ENCODE measurements at places on chromosomes 2 and 18. TPM values are rescaled to one million over a fixed set of nuclear protein-coding genes. Genes with fewer than 3 reads are reported as not detected.

DNA sequence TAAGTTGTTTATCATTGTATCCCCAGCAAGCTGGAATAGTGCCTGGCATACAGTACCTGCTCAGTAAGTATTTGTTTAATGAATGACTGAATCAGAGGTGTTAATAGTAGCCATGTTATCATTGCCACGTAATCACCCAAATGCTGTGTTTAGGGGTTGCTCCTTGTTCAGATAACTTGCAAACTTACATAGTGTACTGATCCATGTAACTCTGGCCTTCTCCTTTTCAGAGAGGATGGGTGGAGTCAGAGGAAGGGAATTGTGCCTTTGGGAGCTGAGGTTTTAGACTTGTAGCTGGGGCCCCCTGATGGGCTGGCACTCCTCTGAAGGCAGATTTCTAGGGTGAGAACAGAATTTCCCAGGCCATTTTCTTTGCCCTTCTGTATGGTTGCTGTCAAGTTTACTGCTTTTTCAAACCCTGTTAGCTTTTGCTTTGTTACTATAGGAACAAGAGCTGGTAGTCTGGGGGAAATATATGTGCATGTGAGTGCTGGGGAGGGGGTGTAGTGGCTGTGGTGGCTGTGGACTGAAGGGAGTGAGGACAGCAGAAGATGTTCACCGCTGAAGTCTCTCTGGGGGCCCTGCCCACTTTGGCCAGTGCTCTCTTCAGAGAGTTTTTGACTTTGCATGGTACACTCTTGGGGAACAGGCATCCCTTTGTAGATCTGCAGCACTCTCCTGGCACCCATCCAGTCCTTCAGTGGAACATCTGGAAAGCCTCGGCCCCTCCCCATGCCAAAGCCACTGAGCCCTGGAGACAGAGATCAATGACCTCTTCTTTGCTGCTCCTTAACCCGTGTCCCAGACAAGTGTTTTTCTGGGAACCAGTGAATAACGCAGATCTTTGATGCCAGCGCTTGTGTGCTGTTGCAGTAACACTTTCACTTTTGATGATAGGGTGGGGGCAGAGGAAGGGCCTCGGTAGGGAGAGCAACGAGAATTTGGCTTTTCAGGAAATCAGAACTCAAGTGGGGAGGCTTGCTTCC is 209.0 kb downstream of the PRKCE start:
- peak; percentile 15 for DNase-seq

GRCh38 chr2:113089916-113090315 is 22.1 kb downstream of the IL1F10 start:
- no peak for DNase-seq

GRCh38 chr18:51425889-51426288 is 228.4 kb upstream of the MEX3C start:
- DNase-seq = no peak

DNA sequence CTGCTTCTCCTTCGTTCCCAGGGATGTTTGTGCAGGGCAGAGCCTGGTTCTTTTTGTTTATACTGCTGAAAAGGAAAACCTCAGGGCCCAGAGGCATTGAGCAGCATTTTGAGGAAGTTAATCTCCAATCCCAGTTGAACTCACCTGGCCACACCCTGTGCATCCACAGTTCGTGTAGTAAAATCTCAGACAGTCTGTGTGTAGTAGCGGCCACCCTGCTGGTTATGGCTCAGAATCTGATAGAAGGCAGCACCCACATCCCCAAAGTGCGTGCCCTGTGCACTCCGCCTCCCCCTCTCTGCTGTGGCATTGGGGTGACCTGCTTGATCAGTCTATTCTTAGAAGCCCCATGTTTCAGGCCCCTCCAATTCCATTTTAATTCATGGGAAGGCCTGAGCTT is 10.9 kb downstream of the TRIB2 start:
- no peak for DNase-seq

The GAD1 gene
- not detected for polyA plus RNA-seq

- DNase-seq = no peak
Measured at GRCh38 chr2:88638743-88639142, 11.5 kb upstream of the EIF2AK3 start.

DNA sequence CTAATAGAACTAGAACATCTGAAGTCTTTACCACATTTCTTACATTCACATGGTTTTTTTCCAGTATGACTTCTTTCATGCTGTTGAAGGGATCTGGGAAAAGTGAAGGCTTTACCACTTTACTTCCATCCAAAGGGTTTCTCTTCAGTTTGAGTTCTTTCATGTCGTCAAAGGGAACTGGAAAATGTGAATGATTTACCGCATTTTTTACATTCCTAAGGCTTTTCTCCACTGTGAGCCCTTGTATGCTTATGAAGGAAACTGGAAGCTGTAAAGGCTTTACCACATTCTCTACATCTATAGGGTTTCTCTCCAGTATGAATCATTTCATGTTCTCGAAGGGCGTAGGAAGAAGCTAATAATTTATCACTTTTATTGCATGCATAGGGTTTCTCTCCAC is 46.7 kb downstream of the NBEAL1 start:
- no peak for DNase-seq

DNA sequence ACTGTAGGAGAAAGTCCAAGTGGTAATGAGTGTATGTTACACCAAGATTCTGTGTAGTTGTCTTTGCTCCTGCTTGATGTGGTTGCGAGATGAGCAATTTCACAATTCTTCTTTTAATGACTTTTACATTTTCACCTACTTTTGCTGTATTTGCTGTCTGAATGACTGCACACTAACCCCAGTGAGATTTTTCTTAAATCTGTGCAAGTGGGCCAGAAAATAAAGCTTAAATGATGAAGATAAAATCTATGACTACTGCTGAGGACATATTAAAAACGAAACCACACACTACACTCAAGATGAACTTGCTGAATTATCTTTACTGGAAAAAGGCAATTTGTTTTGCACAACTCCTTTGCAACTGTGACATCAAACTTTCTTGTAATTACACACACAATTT is 4.1 kb downstream of the LDAH start:
- no peak for DNase-seq

The ANKRD62 gene
- polyA plus RNA-seq = not detected

DNA sequence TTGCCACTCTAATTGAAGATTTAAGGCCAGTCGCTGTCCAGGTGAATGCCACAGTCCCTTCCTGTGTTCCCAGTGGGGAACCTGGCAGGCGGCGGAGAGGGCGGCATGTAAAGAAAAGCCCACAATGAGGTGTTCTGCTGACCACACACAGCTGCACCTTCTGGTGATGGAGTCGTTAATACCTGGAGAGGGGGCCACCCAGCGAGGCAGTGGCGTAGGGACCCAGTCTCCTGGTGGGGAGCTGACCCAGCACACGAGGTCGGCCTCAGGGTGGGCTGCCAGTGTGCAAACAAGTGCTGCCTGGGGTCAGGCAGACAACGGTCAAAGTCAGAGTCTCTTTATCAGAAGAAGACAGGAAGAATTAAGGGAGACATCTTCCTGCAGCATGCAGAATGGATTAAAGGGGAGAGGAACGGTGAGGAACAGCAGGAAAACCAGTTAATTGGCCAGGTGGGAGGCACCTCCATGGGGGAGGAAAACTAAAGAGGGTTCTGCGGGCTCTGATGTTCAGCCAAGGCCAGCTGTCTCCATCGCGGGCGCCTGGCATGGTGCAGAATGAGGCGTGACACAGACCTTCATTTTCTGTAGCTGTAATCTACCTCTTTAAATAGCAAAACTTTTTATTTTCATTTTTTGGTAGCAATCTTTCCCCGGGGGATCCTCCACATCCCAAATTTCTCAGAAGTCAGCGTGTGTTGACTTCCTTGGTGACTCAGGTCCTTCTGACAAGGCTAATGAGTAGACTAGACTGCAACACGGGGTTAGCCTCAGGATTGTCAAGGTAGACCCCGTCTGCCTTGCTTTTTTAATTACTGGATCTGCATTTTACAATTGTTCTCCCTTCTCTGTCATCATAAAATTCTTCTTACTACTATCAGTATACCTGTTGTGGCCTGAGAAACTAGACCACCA is 78.3 kb downstream of the SMAD7 start:
- no peak for DNase-seq

The ANTXR1 gene
- not detected for polyA plus RNA-seq

GRCh38 chr2:12661489-12661888 is 55.2 kb upstream of the TRIB2 start:
- no peak for DNase-seq

DNA sequence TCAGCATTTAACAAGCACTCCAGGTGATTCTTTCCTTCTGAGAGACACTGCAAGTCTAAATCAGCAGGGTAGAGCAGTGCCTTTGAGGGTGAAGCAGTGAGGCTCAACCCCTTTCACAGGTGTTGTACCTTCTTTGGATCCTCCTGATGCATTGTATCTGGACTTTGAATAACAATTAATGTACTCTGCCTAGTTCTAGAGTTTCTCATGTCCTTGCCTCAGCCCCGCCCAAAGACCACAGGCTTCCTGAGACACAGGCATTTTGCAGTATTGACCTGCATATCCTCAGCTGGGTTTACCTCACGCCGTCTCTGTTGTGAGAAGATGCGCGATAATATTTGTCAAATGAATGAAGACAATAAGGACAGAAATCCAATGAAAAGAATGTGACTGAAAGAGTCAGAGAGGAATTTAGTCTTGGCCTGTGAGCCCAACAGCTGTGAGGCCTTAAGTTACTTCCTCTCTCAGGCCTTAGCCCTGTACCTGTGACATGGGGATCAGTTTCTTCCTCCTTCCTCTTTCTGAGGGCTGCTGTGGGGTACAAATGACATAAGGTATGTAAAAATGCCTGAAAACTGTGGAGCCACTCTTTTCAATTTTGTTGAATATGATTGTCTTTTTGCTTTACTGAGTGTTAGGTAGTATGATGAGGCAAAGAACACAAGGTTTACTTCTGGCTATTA is 43.7 kb downstream of the WIPF1 start:
- peak; percentile 52 for DNase-seq

DNA sequence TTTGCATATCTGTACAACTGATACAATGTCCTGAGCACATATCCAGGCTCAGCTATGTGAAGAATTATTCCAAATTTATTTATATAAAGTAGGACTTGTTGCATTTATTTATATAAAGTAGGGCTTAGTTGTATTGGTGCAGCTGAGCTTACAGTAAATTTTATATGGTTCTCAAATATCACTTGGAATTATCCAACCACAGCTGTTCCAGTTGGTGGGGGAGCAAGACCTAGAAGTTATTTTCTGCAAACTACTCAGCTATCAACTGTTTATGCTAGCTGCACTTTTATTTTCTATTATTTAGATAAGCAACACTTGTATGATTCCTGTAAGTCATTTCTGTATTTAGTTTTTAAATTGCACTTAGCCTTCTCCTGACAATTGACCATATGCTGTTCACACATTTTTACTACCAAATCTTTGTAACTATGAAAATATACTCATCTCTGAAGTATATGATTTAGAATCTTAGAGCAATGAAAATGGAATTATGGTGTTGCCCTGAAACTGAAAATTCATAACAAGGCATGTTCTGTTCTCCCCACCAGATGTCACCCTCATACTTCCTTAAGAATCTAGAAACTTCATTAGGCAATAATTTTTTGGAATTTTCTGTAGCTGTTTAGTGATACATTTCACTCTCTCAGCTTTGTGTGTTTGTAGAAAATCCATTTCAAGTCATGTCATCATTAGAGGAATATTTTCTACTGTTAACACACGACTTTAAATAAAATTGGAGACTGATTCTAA is 157.0 kb upstream of the CBLN2 start:
- DNase-seq = no peak

GRCh38 chr2:238822955-238823354 is 24.9 kb upstream of the TWIST2 start:
- DNase-seq = no peak

DNA sequence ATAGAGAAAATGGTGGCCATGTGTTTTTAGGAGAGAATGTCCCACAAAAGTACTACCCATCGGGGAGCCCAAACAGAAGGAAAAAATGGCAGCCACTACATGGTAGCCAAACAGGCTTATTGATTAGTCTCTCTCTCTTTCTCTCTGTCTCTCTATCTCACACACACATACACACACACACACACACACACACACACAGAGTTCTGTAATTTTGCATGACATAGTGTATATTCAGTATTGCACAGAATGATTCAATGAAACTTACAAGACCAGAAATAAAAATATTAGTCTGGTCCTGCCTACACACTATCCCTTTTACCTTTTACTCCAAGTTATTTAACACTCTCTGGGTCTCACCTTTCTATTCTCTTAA is 124.8 kb upstream of the SLC39A10 start:
- no peak for DNase-seq

GRCh38 chr2:74694281-74694680 is 40.2 kb downstream of the SEMA4F start:
- no peak for DNase-seq

- peak; percentile 15 for DNase-seq
Measured at GRCh38 chr2:215454519-215455246, 18.8 kb upstream of the FN1 start.

The ATG16L1 gene
- 20.0 TPM for polyA plus RNA-seq

- DNase-seq = no peak
Measured at GRCh38 chr2:176120364-176121189, 1.9 kb upstream of the HOXD9 start.

DNA sequence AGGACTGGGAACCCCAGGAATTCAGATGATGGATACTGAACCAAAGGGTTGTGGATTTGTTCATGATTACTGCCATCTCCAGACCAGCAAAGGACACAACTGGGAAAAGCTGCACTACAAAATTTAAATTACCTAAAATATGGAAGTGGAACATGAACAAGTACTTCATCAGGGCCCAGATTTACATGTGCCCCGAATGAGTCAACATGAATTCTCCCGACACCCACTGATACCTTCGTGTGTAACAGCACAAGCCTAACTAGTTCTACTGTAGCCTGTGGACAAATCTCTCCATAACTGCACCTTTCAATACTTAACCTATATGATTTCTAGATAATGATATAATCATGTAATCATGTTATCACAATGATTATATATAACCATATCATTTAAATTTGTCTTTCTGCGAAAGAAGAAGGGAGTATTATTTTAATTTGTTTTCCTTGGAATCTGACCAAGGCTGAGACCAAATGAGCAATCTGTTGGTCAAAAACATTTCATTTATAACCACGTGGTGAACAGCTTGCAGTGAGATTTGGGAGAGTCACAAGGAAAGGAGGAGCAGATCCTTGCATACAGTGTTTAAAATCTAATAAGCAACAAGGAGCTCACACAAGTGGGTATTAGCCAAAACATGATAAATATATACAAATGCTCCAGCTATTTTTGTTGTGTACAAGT is 70.5 kb downstream of the CACNB4 start:
- no peak for DNase-seq

The SERPINB4 gene
- polyA plus RNA-seq = not detected

- no peak for DNase-seq
Measured at GRCh38 chr2:230140667-230141066, 71.9 kb upstream of the SLC16A14 start.

The CD8B gene
- polyA plus RNA-seq = 0.22 TPM
